ENCODE measurements at places on chromosomes 2 and 18.

- ATAC-seq, result no peak
These were observed 899.5 kb upstream of the GYPC start for GRCh38 chr2:125756431-125756830.

DNA sequence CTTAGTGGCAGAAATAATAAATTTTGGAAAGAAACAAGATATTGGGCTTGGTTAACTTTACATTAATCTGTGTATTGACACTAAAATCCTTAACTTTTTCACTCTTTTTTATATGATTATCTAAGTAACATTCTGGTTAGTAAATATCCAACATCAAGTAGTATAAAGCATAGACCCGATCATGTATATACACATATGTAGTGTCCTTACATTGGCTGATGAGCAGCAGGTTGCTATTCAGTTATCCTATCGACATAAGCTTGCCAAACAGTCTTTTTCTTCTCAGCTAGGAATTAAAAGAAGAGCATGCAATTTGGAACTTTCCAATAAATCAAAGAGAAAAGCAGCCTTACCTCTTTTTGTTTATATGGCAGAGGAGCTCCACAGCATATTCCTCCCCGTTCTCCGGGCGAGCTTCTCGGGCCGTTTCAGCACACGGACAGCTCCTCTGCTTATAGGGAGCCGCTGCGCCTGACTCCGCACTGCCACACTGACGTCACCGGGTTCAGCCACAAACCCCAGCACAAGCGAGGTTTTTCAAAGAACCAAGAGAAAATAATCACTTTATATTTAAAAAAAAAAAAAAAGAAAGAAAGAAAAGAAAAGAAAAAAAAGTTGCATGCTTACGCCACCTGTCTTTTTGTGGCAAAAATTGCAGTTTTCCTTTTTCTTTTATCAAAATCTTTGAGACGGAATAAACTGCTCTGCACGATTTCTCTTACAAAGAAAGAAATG lies at the start of gene SCG2:
SCG2 (minus strand) TSS at position 430 of the 735 bp plus-strand sequence. CDS start 3,079 bp downstream, outside the sequence.
- peak; percentile 65 for ATAC-seq

GRCh38 chr2:222296311-222296741 lies 2.5 kb downstream of the PAX3 start:
- no peak for ATAC-seq

DNA sequence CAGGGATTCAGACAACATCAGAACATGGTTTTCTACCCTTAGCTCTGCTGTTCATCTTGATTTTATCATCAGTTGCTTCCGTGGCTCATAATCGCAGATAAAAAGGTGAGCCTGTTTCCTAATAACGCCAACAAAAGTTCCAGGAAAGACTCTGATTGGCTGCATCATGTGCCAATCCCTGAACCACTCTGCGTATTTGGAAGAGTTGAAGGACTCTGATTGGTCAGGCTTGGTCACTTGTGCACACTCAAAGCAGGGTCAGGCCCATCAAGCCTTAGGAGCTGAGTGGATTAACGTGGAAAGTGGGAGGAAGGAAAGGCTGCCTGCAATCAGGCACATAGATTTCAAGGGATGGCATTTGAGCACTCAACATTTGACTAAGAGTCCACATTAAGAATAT lies 11.4 kb downstream of the TXNDC2 start:
- no peak for ATAC-seq

DNA sequence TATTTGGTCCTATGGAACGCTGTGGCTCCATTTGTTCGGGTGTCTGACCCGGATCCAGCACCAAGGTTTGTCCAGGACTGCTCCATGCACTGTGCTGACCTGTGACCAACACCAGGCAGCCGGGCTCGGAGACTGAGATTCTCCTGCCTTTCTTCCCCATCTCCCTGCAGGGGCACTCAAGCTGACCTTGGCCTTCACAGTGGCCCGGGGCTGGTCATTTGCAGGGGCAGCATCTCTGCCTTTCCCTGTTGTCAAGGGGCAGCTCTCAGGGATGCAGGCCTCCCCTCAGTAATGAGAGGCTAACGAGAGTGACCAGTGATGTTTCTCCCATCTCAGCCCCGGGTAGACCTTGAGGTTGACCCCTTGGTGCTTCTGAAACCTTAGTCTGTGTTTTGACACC lies 27.5 kb downstream of the MOCOS start:
- ATAC-seq, result no peak

DNA sequence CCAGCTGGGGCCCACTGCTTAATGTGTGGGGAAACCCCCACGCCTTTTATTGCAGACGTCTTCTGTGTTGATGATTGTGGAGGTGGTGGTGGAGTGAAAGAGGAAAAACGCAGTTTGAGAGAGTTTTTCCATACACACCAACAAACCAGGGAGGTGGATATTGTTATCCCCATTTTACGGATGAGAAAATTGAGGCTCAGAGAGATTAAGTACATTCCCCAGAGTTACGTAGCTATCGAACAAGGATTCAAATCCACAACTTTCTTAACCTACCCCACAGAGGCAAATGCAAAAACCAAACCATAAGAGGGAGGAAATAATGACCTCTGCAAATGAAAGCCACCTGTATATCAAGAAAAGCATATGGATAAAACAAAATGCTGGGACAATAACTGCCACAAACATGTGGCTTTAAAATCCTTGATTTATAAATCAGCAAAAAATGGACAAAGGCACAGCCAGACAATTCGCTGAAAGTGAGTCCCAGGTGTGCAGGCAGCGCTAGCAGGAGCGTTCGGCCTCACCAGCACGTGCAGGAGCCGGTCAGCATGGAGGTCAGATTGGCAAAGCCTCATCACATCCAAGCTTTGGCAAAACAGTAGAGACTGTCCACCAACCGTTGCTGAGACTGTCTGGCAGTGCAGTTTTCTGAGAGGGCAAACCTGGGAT lies 12.6 kb upstream of the RAB17 start:
- ATAC-seq, result no peak

DNA sequence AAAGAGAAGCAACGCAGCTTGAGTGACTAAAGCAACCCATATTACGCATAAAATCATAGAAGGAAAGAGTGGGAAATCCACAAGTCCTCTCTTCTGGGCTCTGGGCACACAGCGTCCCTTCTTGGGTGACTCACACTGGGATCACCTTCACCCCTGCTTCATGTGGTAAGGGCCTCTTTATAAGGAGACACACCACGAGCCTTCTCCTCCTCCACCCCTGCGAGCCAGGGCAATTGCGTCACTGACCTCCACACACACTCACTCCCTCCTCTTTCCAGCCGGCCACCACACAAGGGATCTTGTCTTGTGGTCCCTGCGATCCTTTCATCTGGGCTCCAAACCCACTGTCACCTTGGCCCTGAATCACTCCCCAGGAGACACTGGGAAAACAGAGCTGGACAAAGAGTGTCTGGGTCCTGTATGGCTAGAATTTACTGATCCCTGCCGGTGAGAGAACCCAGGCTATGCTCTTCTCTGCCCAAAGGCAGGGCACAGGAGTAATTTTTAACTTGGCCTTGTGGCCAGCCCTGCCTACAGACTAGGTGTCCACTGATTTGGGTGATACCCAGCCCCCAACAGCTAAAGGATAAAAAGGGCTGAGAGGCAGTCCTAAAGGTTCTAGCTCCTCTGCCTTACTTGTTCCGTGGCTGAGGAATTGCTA lies 35.3 kb downstream of the NHEJ1 start:
- no peak for ATAC-seq

DNA sequence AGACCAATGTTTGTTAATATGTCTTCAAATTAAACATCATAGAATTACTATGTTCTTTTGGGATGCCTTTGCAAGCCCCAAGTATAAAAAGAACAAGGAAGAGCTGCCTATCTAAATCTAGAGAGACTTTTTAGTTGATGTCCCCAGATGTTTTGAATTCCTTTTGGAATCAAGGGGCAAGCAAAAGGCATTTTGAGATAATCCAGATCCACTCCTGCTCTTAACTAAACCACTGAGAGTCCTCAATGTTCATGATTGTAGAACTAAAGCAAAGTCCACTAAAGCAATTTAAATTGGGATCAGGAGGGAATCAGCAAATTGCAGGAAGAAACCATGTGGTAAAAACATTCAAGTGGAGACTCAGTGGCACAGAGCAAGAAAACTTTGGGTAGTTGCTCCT lies 558.5 kb upstream of the VRK2 start:
- ATAC-seq, result no peak

DNA sequence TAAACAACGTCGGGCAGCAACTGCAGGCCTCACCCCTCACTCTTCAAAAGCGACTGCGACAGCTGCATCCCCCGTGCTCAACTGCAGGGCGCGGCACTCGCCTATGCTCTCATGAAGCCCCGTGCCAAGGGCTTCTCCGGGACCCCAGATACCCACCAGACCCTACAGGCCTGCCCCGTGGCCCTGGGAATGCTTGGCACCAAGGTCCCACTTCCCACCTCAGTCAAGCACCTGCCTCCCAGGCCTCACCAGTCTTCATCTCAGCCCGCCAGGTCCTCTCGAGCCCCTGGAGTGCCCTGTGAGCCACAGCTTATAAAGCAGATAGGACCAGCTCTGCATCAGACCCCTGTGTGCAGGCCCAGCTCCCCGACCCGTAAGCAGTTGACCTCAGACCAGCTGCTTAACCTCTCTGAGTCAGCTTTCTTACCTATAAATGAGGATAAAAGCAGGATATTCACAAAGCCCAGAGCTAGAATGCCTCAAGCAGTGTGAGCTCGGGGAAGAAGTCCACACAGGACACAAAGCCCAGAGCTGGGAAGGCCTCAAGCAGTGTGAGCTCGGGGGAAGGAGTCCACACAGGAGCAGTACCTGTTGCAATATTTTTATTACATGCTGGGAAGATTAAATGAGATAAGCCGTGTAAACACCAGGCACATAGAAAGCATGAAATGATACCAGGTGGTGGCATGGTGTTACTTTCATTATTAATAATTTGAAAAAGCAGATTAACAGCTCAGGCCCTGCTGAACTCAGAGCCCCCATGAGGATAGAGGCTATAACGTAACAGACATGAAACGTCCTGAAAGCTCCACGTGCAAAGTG lies 96.9 kb downstream of the HDAC4 start:
- ATAC-seq, result peak; percentile 63

DNA sequence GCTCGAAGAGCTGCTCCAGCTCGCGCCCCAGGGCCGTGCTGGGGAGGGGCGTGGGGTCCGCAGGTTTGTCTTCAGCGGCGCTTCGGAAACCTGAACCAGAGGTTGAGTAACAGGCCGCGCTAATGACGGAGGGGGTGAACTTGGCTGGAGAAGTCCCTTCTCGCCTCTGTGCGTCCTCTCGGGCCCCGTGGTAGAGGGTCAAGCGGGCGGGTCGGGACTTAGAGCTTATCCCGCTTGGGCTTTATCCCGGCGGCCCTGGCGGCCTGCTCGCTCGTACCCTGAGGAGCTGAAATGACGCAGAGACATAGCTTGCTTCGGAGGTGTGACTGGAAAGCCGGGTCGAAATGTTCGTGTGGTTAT lies 479 bp downstream of the RNMT start:
- no peak for ATAC-seq

DNA sequence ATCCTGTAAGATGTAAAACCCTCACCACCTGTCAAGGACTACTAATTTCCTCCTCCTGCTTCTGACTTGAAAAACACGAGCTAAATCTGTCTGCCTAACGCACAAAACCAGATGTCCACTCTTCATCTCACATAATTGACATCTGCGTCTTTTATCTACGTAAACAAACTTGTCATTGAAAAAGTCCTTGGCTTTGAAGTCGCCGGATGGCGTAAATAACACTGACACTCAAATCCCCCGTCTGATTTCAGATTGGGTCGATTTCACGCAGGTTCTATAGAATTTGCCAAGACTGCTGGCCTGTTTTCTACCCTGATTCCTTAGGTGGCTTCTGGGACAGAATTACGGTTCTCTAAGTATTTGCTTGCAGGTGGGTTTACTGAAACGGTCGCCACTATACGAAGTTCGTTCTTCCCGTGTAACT lies 539 bp upstream of the MOB4 start:
- no peak for ATAC-seq

DNA sequence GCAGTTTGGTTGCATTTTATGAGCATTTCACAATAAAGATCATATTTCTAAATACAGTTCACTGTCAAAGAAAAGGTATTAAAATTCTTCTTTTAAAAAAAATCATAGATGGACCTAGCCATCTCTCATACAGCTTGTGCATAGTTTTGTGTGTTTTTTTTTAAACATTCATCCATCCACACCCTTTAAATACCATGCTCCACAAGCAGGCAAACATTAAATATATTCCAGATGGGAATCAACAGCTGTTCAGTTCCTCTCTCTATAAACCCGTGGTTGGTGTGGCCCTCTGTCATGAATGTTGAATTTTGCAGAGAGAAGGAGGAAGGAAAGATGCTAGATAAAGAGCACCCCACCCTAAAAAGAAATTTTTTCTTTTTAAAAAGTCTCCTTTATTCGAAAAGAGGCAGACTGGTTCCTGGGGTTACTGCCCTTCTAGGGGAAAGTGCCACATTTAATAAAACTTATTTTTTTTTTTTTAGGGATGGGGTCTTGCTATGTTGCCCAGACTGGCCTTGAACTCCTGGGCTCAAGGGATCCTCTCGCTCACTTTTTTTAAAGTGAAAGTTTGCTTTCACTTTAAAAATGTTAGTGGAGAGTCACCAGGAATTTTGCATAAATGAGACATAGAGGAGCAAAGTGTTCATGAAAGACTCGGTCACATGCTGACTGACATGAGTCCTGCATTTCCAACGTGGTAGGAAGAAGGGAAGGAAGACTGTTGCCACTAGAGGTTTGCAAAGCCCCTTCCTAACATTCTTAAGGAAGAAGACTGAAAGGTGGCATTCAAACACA lies 73.9 kb upstream of the LMAN1 start:
- ATAC-seq, result no peak

- no peak for ATAC-seq
These were observed 4.7 kb upstream of the KCNK3 start for GRCh38 chr2:26687801-26688200.

- no peak for ATAC-seq
These were observed 76.5 kb downstream of the EDAR start for GRCh38 chr2:108912629-108912902.

DNA sequence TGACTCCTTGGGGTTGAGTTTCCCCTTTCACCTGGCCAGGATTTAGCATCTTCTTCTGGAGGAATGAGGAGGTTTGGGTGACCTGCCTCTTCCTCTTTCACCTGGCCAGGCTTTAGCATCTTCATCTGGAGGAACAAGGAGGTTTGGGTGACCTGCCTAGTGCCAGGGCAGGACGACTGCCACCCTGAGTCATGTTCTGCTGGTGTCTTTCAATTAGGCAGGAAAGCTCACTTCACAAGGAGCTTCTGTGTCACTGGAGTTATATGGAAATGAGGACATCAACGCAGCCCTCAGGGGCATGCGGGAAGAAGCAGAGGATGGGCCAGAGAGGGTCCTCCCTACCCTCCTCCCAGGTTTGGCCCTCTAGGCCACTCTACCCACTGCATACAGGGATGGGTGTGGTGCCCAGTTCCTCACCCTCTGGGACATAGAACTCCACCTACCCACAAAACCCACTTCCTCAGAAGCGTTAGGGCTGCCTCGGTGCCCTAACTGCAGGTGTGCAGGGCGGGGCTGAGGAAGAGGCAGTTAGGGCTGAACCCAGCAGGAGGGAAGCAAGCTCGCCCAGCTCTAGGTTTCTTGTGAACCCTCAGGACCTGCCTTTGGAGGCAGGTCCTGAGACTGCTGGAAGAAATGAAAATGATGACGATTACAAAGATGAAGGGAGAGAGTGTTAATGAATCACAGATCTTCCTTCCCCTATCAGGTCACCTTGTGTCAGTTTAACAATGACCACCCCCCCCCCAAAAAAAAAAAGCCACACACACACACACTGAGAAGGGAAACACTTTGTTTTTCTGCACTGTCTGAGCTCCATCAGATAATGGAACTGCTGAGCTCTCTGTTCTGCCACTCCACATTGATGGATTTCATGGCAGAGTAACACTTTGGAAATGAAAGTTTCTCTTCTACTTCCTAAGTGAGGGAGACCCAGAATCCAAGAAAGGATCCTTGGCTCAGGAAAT lies 71.0 kb downstream of the ARL4C start:
- ATAC-seq, result peak; percentile 95
